ENCODE measurements at places on chromosomes 1 and 21.

DNA sequence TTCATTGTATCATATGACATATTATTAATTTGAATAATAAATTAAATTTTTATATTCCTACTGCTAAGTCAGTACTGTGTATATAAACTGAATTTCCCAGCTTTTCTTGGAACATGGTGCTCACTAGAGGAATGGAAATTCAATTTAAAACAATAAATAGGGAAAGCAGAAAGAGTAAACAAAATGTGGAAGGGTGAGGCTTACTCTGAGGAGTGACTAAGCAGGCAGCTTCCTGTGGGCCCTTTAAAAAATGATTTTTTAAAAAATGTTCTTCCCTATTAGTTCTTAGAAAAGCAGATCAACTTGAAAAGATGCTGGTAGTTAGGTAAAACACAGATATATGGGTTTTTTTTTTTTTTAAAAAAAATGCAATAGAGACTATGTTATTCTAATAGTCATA, 49.5 kb upstream of the S1PR1 start:
- DNase-seq: no peak

GRCh38 chr1:173303984-173304383, 96.9 kb upstream of the TNFSF4 start:
- no peak for DNase-seq

DNA sequence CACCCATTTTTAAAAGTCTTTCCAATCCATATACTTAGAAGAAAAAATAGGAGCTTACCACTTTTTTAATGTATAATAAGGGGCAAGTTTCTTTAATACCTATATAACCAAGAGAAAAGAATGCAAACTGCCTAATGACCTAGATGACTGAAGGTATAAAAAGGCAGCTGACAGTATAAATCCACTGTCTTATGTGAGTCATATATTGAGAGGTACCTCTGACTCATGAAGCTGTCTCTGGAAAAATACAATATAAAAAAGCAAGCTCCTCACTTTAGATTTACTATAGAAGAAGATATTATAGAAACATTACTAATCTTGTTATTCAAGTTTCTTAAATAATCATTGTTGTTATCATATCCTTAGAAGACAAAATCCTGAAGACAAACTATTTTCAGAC, 144.2 kb downstream of the VAV3 start:
- no peak for DNase-seq

GRCh38 chr1:157472959-157473358, 79.4 kb downstream of the FCRL5 start:
- DNase-seq: no peak

DNA sequence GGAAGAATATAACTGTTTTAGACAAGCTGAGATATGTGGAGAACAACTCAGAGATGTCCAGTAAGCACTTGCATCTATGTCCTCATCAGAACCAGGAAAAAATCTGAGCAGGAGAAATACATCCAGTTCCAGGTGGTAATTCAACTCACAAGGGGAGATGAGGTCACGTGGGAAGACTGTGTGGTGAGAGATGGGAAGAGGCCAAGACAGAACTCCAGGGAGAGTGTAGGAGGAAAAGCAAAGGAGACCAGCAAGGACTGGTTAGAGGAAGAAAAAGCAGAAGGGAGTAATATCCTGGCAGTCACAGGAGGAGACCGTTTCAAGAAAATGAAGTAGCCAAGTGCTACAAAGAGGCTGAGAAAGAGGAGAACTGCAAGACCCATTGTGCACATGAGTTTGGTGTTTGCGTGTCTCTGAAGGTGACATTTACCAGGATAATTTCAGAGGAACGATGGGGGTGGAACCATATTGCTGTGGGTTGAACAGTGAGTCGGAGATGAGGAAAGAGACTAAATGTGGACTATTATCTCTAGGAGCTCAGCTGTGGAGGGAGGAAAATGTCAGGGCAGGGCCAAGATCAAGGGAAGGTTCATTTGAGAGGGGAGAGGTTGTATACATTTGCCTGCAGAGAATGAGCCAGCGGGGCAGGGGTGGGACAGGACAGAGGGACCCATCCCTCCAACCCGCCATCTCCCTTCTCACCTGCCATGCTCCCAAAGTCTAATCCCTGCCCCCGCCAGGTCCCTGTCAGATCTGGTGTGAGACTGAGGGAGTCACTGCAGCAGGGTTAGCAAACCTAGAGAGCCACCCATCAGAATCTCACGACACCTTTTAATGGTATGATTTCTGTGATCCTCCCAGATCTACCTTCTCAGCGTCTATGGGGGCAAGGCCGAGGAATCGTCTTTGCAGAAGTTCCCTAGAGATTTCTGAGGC, 24.9 kb downstream of the SUSD4 start:
- no peak for DNase-seq

DNA sequence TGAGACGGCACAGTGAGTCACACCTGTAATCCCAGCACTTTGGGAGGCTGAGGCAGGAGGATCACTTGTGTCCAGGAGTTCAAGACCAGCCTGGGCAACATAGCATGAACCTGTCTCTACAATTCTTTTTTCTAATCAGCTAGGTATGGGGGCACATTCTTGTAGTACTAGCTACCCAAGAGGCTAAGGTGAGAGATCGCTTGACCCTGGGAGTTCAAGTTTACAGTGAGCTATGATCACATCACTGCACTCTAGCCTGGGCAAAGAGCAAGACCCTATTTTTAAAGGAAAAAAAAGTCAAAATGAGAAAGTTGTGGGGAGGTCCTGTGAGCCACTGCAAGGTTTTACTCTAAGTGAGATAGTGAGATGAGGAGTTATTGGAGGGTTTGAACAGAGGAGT, 34.8 kb upstream of the AHCTF1 start:
- DNase-seq: no peak

DNA sequence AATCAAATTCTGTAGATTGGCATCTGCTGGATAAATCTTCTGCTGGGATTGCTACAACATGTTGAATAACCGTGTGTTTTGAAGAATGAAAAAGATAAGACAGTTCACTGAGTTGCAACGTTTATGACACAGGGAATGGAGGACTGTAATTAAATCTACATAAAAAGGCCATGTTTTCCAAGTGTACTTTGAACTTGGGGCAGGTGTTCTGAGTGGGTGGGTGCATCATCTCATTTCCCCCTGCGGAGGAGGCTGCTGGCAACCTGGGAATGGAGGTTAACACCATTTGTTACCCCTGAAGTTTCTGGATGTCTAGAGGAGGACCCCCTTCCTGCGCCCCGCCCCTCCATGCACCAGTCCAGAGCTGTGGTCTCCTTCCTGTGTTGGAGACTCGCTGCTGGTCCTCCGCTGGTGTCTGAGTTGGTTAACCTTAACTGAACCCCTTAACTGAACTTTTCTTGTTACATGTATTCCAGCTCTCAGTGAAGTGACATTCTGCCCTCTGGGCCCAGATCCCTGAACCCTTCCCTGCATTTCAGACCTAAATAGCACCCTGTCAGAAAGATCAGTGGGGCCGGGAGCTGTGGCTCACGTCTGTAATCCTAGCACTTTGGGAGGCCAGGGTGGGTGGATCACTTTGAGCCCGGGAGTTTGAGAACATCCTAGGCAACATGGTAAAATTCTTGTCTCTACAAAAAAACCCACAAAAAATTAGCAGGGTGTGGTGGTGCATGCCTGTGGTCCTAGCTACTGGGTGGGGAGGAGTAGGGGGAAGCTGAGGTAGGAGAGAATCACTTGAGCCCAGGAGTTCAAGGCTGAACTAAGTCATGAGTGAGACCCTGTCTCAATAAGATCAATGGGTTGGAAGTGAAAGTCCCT, 31.8 kb downstream of the UCK2 start:
- DNase-seq: no peak

DNA sequence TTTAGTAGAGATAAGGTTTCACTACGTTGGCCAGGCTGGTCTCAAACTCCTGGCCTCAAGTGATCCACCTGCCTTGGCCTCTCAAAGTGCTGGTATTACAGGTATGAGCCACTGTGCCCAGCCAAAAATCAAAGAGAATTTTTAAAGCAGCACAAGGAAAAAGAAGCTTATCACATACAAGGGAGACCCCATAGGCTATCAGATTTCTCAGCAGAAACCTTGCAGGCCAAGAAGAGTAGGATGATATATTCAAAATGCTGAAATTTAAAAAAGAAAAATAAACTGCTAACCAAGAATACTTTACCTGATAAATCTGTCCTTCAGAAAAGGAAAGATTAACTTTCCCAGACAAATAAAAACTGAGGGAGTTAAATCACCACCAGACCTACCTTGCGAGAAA, 43.2 kb downstream of the FLVCR1 start:
- DNase-seq: no peak

- DNase-seq: no peak
These were observed 39.2 kb upstream of the RAB4A start for GRCh38 chr1:229231754-229232119.

- DNase-seq: no peak
These were observed at the start of gene CCDC18 for GRCh38 chr1:93180723-93181613. Gene CCDC18, plus strand, starts transcription at chr1:93180724. Its CDS starts 2,638 bp downstream, at chr1:93183362.

GRCh38 chr1:50747394-50747793, 212.7 kb downstream of the FAF1 start:
- DNase-seq: no peak

DNA sequence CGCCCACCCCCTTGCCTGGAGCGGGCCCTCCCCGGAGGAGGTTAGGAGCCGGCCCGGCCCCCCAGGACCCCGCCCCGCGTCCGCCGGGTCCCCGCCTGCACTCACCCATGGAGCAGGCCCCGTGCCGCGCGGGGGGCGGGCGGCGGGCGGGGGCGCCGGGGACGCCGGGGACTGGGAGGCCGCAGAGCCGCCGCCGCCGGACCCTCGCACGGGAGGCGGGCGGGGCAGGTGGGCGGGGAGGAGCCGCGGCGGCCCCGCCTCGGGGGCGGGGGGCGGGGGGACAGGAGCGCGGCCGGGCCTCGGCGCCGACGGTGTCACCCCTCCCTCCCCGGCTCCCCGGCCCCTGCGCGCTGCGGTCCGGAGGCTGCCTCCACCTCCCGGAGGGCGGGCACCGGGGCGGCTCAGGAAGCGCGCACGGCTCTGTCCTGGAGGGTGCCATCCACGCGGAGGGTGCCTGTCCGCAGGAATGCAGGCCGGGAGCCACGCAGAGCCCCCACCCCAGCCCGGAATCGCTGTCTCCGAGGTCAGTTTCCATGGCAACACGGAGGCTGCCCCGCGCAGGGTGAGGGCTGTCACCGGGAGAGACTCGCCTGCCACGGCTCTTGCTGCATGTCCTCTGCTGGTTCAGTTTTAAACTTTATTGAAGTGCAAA, 5.9 kb upstream of the PLEKHG5 start:
- no peak for DNase-seq

- DNase-seq: no peak
These were observed 1690.5 kb downstream of the KCNT2 start for GRCh38 chr1:194917769-194918168.

DNA sequence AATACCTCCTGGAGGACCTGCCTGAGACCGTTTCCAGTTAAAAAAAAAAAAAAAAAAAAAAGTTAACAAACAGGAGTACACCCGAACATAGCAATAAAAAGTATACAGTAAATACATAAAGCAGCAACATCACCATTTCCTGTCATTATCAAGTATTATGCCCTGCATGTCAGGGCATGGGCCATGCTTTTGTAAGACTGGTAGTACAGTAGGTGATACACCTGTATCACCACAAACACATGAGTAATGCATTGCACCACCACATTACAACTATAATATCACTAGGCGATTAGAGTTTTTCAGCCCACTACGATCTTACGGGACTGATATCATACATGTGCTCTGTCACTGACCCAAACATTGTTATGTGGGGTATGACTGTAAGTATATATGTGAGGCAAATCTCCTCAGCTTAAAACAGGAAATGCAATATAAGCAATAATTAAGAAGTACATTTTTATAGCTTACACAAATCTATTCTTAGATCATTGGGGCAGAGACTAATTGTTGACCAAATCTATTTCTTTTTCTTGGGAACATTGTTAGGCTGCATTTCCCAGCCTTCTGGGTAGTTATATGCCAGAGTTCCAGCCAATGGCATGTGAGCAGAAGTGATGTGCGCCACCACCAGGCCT, 98.1 kb downstream of the PLD5 start:
- DNase-seq: no peak

GRCh38 chr1:202806845-202807450, 1.3 kb downstream of the KDM5B start:
- DNase-seq: no peak

DNA sequence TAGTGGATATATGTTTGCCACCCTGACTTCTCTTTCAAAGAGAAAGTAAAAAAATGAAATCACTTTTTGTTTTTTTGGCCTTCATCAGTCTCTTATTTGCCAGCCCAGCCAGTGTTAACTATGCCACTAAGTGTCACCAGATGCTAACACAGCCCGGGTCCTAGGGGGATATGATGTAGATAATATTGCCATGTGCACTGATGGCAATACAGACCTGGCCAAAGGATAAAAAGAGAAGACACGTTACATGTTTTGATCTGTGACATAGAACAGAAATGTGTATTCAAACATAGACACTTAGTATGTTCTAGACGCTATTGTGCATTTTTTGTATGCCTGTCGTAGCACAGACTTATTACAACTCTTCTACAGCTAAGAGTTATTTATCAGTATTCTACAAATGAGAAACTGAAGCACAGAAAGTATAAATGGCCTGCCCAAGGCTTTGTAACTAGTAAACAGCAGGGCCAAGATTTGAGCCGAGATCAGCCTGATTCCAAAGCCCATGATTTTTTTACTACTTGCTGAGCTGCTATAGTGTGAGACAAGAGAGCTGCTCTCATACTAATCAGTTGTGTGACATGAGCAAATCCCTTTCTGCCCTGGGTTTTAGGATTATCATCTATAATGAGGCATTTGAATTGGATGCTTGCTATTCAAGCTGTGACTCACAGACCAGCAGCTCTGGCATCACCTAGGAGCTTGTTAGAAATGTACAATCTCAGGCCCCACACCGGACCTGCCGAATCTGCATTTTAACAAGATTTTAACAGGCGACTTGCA, 6.3 kb downstream of the LRRC53 start:
- no peak for DNase-seq

GRCh38 chr1:10530281-10530740, 55.6 kb downstream of the PEX14 start:
- DNase-seq: no peak

GRCh38 chr1:216183454-216183853, 239.8 kb downstream of the USH2A start:
- DNase-seq: no peak

DNA sequence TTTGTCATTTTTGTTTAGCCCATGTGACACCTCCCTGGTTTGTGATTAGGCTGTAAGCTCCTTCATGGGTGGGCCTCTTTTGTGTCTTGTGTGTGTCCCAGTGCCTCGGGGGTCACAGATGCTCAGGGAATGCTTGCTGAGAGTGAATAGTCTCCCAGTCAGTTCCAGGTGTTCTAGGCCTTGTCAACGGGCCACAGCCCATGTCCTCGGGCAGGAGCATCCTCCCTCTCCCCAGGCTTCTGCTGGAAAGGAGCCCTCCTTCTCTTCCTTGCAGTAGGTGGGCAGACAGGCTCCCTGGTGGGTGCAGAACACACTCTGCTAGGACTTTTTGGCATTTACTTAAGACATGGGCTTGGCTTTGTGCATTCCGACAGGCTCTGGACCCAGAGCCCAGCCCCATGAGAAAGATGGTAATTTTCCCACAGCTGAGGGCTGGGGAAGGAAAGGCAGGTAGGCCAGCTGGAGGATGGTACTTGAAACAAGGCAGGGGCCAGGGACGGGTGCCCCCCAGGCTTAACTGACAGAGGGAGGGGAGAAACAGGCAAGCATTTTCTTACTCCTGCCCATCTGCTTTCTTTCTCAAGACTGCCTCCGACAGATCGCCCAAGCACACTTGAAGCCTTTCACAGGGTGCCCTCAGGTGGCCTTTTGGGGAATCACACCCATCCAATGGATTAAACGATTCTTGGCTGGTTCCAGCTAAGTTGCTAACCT, 7.1 kb upstream of the CPLANE2 start:
- peak; percentile 36 for DNase-seq
